Effector memory CD4-positive, alpha-beta T cell (primary cell): ENCODE measurements at places on chromosomes 12 and 14.
A peak's percentile ranks its signal among the peaks of the same experiment; 100 is the strongest.

DNA sequence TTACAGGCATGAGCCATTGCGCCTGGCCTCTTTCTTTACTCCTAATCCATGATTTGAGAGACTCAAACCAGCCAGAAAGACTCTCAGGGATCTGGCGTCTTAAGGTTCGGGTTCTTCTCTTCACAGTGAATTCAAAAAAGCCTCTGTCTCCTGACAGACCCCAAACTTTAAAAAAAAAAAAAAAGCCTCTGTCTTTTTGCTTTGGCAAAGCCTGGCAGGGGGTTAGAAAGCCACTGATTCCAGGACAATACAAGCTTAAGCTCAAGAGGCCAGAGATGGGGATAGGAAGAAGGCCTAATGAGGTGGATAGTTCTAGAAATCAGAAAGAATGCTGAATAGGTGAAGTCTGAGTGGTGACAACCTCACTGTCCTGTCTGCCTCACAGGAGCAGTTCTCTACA is 8.8 kb downstream of the NRIP2 start:
- DNase-seq, result no peak

GRCh38 chr12:52801773-52802172 is 5.9 kb upstream of the KRT3 start:
- no peak for DNase-seq

GRCh38 chr12:82660541-82661325 is 26.0 kb upstream of the TMTC2 start:
- DNase-seq, result no peak

DNA sequence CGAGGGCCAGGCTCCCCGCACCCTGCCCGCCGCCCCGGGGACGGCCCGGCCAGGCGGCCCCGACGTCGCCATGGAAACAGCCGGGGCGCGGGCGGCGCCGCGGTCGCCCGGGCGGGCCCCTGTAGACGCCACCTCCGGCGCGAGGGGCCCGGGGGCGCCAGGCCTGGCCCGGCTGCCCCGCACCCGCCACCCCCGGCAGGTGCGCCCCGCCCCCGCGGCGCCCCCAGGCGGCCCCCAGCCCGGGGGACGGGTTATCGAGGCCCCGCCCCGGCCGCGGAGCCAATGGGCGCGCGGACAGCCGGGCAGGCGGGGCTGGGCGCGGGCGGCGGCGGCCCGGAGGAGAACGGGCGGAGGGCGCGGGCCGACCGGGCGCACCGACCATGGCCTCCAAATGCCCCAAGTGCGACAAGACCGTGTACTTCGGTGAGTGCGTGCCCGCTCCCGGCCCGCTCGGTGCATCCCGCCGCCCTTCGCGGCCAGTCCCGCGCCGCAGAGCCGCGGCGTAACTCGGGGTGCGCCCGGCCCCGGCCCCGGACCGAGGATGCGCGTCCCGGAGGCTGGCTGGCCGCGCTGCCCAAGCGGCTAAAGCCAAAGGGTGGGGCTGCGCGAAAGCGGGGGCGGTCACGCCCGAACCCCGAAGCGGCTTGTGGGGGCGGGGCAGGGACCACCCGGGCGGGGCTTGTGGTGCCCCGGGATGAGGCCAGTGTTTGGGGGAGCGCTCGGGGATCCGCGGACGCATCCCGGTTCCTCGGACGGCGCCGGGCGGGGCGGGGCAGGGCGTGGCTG is at the start of gene CRIP2:
TSS of gene CRIP2 (plus strand) at position 339 of the 786 bp plus-strand sequence. CDS start at position 381, 42 bp downstream.
- peak; percentile 56 for DNase-seq

DNA sequence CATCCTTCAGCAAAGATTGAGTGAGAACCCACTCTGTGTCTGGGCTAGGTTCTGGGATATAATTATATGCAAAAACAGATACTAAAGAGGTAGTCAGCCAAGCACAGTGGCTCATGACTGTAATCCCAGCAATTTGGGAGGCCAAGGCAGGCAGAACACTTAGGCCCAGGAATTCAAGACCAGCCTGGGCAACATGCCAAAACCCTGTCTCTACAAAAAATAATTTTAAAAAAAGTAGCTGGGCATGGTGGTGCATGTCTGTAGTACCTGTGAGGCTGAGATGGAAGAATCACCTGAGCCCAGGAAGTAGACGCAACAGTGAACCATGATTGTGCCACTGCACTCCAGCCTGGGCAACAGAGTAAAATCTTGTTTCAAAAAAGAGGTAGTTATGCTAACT is 237.5 kb upstream of the HMGA2 start:
- no peak for DNase-seq

- no peak for DNase-seq
Observed at GRCh38 chr12:105352940-105353635, 22.6 kb downstream of the C12orf75 start.

- no peak for DNase-seq
Observed at GRCh38 chr12:45168976-45169375, 46.9 kb upstream of the ANO6 start.

GRCh38 chr14:95275494-95275893 is 44.2 kb downstream of the CLMN start:
- DNase-seq, result no peak

DNA sequence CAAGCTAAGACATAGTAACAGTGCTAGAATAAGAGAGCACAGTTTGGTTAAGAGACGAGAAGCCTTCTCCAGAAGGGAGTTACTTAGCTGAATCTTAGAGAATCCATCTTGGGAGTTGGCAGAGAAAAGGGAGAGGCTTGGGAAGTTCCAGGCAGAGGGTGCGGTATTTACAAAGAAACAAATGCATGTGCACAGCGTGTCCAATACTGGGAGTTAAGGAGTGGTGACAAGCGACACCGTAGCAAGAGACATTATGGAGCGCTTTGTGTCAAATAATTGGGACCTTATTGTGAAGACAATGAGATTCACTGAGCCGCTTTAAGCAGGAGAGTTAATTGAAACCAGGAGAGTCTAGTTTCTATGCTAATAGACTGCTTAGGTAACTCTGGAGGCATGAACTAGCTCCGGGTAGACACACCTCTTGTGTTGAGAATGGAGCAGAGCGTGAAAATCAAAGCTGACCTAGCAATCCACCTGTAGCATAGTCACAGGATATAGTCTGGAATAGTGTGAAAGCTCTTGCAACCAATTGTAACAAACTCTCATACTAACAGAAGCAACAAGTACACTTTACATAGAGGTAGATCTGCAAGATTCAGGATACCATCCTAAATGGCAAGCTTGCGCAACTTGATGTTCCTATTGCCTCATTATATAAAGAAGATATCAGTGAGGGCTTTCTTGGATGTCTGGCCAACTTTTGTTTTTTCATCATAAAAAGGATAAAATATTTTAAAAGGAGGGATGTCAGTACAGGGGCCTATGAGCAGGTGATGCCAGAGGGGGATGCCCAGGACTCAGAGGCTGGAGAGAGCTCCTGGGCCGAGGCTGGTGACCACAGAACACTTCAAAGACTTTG is 5.3 kb downstream of the ALDH1L2 start:
- DNase-seq, result no peak

GRCh38 chr12:42469355-42470175 is 120.0 kb downstream of the PRICKLE1 start:
- DNase-seq, result no peak

DNA sequence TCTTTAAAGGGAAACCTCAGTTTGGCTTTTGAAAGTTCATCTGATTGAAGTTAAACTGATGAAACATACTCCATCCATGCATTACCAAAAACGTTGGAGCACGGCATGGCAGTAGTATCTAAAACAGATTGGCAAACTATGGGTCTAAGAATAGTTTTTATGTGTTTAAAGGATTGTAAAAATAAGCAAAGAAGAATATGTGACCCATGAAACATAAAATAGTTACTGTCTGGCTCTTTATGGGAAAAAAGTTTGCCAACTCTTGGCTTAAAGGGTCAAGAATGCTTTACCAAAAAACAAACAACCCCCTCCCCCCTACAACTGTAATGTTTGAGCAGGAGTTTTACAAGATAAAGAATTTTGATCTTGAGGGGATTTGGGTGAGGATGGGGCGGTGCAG is 32.6 kb downstream of the TRAF3 start:
- DNase-seq, result no peak

DNA sequence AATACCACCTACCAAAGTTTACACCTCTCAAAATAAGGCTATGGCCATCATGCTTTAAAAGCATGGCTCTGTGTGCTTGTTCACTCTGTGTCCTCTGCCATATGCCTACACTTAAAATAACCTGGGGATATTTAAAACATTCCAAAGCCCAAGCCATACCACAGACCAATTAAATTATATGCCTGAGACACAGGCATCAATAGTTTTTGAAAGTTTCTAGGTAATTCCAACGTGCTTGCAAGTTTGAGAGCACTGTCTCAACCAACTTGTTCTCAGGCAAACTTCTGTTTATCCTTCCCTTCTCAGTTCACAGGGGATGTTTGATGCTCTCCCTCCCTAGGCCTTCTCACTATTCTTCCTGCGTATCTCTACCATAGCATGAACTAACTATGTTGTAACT is 3.4 kb upstream of the FRMD6 start:
- DNase-seq, result no peak

- no peak for DNase-seq
Observed at GRCh38 chr12:91846466-91847055, 299.1 kb downstream of the BTG1 start.

DNA sequence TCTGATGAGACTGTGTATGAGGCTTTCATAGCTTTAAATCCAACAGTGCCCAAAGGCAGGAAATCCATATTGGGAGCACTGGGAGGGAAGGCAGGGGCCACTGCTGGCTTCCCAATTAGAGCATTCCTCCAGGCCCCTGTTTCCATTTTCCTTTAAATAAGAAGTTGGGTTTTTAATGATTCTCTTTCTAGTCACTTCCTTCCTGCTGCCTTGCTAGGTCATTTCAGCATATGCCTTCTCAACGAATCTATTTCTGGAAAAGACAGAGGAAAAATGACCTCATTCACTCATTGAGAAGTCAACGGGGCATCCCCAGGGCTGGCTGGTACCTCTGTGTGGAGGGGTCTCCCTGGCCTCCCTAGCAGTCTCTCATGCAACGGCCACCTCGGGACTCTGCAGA is 43.5 kb downstream of the IGF1 start:
- no peak for DNase-seq

DNA sequence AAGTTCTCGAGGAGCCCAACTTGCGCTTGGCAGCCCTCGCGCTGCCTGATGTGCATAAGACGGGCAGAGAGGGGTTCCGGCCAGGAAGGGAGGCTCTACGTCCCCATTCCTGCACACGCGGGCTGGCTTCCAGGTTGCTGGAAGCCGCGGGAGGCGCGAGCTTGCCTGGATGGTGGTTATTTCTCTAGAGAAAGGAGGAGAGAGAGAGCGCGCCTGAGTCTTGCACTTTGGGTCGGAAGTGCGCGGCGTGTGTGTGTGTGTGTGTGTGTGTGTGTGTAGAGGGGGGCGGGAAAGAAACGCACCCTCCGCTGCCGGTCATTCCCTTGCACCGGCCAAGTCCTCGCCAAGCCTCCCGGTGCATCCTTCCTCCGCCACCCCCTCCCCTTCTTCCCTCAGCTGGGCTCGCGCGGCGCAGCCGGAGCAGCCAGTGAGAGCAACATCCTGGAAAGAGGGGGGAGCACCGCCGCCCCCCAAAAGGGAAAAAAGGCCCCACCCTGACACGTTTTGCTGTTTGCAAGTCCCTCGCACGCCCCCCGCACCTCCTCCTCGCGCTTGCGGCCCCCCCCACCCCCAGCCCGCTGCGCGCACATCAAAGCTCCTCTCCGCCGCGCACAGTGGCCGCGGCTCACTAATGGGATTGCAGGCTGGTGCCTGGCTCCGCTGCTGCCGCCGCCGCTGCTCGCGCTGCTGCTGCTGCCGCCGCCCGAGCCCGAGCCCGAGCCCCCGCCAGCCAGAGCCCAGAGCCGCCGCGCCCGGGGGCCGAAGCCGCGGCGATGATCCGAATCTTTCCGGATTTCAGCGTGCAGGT is 4.4 kb upstream of the NPAS3 start:
- DNase-seq, result no peak

DNA sequence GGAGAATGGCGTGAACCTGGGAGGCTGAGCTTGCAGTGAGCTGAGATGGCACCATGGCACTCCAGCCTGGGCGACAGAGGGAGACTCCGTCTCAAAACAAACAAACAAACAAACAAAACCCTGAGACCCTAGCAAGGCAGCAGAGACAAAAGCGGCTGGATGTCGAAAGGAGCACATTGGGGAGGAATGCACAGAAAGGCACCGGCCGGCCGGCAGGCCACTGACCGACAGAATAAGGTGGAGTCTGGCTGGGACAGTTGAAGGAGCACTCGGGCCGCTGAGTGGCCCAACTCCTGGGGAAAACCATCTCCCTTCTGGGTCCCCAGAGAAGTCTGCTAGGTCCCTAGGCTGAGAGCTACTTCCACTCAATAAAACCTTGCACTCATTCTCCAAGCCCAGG is 256.2 kb downstream of the KIF21A start:
- DNase-seq, result no peak
